ENCODE measurements at places on chromosomes 1 and 21.

- DNase-seq, result no peak
Measured at GRCh38 chr1:150553392-150554085, 4.3 kb downstream of the ADAMTSL4 start.

GRCh38 chr1:28308750-28309149 is 20.1 kb upstream of the MED18 start:
- no peak for DNase-seq

DNA sequence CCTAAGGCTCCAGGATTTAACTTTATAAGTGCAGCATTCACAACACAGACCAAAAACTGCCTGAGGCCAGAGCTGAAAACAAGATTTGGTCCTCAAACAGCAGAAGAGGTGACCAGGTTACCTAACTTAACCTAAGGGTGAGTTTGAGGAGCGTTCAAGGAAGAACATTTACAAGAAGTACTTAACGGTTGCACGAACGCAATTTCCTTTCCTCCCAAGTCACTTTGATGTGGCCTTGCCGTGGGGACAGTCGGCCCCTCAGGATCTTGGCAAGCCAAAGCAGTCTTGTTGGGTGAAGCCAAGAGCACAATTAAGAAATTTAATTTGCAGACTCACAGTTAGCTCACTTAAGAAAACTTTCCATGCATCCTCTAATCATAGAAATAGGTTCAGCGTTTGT is 202.6 kb upstream of the COA6 start:
- no peak for DNase-seq

DNA sequence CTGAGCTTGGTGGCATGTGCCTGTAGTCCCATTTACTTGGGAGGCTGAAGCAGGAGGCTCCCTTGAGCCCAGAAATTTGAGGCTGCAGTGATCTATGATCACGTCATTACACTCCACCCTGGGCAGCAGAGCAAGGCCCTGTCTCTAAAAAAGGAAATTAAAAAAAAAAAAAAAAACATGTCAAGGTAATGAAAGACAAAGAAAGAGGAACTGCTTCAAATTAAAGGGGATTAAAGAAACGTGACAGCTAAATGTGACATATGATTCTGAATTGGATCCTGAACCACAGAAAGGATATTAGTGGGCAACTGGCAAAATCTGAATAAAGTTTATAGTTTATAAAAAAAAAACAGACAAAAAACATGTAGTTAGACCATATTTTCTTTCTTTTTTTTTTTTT is 3.8 kb upstream of the C2CD4D start:
- no peak for DNase-seq

GRCh38 chr1:15413563-15414444 is 4.1 kb downstream of the EFHD2 start:
- no peak for DNase-seq

- DNase-seq, result no peak
Measured at GRCh38 chr1:63547621-63548294, 24.4 kb downstream of the EFCAB7 start.

DNA sequence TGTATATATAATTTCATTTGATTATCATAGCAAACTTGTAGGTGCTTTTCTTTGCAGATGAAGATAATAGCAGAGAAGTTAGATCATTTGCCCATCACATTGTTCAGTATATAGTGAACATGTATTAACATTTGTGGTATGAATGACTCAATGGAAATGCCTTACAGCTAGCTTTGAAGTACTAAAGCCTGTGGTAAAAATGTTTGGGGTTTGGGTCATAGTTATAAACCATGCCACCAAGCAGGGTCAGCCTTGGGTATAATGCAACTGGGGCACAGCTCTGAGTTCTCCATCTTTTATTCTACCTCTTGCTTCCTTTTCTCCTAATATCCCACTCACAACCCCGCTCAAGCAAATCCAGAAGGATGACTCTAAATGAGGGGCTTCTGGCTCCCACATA is 141.6 kb downstream of the KCNT2 start:
- DNase-seq, result no peak

DNA sequence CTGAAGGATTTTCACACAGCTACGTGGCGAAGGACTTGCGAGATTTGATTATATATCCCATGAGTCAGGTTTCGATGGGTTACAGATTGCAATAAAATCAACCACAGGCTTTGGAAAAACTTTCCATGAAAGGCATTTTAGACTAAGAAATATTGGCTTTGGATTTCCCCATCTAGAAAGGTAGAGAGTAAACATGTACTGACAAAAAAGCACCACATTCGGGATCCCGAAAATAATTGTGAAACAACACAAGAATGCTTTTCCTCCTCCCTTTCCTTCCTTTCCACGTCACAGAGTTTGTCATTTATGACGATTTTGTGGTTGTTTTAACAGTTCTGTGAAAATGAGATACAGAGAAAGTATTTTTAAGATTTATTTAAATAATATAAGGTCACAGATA is 38.5 kb downstream of the TGFB2 start:
- DNase-seq, result no peak

- DNase-seq, result no peak
Measured at GRCh38 chr1:178023181-178023618, 53.3 kb upstream of the SEC16B start.

DNA sequence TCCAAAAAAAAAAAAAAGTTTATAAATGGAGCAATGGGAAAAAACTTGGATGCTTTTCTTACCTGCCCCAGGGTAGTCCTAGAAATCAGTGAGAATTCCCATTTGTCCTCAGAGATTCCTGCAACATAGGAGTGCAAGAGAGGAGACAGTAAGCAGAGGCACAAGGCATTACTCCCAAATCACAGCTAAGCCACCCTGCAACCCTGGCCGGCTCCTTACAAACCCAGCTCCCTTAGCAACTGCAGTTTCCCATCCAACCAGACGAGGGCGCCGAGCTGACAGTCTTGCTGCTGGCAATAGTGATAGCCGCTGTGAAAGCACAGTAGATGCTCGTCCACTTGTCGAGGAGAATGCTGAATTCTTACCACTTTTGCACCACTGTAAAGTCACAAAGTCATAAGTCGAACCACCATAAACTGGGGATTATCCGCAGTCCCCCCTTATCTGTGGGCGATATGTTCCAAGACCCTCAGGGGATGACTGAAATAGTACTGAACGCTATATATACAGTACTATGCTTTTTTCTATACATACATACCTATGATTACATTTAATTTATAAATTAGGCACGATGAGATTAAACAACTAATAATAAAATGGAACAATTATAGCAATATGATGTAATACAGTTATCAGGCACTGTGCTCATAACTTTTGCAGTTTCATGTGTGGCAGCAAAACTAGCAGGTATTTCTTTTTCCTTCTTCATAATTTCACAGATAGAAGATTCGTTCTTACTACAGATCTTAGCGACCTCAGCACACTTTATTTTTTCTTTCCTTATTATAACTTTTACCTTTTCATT is 6.0 kb upstream of the PITHD1 start:
- peak; percentile 26 for DNase-seq

- DNase-seq, result no peak
Measured at GRCh38 chr1:8966606-8967005, 20.9 kb downstream of the CA6 start.

- no peak for DNase-seq
Measured at GRCh38 chr1:12296623-12297022, 66.8 kb downstream of the VPS13D start.

- no peak for DNase-seq
Measured at GRCh38 chr1:13675151-13675651, 24.8 kb upstream of the PRDM2 start.

GRCh38 chr1:65255656-65256050 is 53.7 kb upstream of the DNAJC6 start:
- DNase-seq, result no peak

GRCh38 chr1:228278432-228278941 is 70.6 kb downstream of the OBSCN start:
- no peak for DNase-seq

DNA sequence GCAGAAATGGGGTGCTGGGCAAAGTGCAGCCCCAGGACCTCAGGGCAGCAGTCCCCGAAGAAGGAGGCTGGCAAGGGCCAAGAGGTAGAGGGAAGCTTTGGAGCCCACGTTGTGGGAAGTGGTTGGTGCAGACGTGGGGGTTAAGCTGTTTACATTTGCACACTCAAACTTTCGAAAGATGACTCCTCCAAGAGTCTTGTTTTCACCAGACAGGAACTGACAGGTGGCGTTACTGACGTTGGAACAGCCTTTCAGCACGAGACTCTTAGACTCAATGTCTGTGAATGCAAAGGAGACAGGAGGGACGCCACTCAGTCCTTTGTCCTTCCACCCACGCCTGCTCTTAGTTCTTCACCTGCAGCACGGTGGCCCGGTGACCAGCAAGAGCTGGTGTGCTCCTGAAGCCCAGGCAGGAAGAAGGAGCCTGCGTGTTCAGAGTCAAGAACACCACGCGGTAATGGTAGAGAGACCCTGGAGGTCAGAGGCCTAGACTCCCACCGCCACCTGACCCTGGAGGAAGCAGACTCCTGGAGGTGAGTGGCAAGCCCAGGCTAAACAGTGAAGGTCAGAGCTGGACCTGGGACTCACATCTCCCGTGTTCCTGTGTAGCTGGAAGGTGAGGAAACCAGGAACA is 15.9 kb downstream of the LYPD8 start:
- no peak for DNase-seq

- DNase-seq, result peak; percentile 32
Measured at GRCh38 chr1:36092166-36092797, 3.6 kb downstream of the ADPRS start.

DNA sequence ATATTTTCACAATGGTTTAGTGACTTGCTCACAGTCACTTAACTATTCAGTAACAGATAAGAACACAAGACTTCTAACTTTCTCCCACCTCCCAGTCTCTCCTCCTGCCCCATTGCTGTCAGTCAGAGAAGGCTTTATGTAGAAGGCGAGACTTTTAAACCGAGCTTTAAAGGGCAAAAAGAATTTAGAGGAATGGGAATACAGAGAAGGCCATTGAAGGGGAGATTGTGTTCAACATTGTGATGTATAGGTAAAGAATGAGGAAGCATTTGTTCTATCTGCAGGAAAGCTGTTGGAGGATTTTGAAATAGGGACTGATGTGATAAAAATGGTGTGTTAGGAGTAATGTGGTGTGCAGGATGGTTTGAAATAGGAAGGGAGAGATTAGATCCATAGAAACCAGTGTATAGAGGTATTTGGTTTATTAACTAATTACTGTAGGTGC is 7.3 kb downstream of the POU2F1 start:
- no peak for DNase-seq

GRCh38 chr1:168476588-168477385 is 67.0 kb downstream of the XCL2 start:
- DNase-seq, result no peak

DNA sequence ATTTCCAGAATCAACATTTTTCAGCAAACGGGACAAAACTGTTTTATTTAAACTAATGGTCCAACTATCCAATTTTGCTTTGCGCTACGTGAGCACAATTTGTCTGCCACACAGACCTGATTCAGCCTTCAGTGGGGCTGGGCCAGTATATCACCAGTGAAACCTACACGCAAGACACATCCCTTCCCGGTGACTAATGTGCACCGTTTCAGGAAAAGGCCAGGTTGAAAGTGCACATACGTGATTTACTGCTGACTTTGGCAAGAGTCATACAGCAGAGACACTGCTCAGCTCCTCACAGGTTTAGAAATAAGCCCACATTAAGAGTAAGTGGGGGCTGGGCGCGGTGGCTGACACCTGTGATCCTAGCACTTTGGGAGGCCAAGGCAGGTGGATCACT is 5.1 kb upstream of the TMEM51 start:
- no peak for DNase-seq

DNA sequence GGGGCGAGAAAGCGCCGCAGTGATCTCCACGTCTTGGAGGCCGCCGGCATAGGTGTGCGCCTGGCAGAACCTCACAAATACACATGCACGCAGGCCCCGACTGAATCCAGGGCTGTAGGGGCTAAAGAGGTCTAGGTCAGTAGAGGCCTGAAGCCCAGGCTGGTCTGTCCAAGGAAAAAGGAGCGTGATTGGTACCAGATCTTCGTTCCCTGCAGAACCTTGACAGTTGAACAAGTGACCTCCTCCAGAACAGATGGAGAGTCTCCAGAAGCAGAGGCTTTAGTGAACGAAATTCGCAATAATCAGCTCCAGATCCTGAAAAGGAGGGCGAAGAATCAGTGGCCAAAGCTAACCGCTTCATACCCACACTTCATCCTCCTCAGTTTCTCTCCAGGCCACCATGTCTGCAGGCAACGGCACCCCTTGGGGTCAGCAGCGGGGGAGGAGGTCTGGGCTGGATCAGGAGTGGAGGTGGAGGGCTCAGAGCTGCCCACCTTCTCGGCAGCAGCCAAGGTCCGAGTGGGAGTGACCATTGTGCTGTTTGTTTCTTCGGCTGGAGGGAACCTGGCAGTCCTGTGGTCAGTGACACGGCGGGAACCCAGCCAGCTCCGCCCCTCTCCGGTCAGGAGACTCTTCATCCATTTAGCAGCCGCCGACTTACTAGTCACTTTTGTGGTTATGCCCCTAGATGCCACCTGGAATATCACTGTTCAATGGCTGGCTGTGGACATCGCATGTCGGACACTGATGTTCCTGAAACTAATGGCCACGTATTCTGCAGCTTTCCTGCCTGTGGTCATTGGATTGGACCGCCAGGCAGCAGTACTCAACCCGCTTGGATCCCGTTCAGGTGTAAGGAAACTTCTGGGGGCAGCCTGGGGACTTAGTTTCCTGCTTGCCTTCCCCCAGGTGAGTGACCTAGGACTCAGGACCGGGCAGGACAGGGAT is 749 bp upstream of the PEX11B start:
- no peak for DNase-seq

DNA sequence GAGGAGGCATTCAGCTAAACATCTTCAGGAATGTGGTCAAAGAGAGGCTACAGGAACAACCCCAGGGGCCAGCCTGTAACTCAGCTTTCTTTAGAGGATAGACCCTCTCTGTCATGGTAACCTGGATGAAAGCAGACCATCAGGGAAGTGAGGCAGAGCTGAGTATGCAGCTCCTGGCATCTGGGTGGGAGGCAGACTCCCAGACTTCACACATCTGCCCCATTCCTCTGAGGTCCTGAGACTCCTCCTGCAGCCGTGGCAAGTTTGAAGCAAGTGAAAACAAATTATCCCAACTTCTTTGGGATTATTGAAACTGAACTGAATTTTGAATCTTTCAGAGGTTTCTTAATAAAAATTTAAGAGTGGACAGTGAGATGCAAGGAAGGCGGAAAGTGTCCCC is 126.1 kb upstream of the KIAA0040 start:
- no peak for DNase-seq

GRCh38 chr1:152067150-152067549 is 21.7 kb downstream of the TCHHL1 start:
- no peak for DNase-seq

DNA sequence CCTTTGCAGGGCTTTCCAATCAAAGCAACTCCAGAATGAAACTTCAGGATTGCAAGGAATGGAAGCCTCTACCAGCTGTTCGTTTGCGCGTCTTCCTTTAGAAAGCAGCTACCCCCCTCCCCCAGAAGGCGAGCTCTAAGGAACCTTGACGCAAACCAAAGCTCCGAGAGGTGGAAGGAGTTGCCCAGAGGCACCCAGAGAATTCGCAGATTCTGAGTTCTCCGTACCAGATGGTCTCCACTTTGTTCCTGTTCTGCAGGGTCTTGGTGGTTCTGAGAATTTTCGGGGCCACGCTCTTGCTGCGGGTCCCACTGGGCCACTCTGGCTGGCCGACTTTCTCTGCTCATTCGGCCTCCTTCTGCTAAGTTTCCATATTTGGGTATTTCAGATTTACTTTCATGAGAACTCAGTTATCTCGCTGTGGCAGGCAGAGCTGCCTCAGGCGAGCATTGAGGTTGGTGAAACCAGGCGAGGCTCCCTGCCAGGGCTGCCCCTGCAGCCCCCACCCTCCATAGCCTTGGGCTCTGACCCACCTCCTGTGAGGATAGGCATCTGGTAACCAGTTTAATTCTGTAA is 801 bp downstream of the TRAF5 start:
- DNase-seq, result no peak
